Fibroblast of the aortic adventitia (primary cell): ENCODE measurements at places on chromosomes 1 and 21. TPM values are rescaled to one million over a fixed set of nuclear protein-coding genes. Genes with fewer than 3 reads are reported as not detected.

ADORA1 gene
- 0.72 and 6.5 TPM in 2 replicates for total RNA-seq

FAAP20 gene
- 18.5 and 23.2 TPM in 2 replicates for total RNA-seq

NUP210L gene
- total RNA-seq = 0.09 TPM in 1 of 2 replicates, not detected in the other

APCS gene
- not detected in 2 replicates for total RNA-seq

AADACL4 gene
- total RNA-seq = not detected in 2 replicates

OR2T4 gene
- not detected in 2 replicates for total RNA-seq

LRRC71 gene
- total RNA-seq = 0.09 TPM in 1 of 2 replicates, not detected in the other

DNA sequence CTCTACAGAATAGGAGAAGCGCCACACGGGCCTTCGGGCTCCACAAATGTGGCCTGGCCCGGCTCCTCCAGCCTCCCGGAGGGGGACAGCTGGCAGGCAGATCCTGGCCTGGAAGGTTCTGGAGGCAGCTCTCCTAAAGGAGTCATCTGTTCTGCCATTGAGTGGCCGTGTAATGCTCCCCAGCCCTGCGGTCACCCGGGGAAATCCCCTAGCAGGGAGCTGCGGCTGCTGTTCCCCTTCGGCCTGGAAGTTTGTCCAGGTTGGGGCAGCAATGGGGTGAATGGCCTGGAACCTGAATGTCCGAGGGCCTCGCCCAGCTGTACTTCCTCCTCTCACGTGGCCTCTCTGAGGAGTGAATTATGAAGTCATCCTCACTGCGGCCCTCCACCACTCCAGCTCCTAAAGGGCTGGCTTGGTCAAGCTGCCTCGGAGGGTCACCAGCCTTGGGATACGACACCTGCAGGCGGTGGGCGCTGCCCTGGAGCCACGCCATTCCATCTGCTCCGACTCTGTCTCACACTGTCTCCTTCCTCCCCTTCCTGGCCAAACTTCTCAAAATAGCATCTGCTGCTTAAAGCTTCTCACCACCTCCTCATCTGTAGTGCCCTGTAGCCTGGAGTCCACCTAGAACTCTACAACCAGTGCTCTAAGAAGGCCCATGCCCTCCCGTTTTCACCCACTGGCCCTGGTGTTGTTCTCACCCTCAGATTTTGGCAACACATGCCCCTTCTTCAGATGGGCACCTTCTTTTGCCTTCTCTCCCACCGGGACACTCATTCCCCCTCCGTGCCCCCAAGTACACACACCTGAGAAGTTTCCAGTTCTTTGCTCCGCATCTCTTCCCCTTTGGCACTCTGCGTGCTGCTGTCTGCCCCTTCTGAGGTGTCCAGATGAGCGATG is 54.4 kb upstream of the TMPRSS2 start:
- no peak for DNase-seq

GRCh38 chr1:23202263-23202749 is 15.0 kb downstream of the HTR1D start:
- DNase-seq = peak; percentile 40

- DNase-seq = peak; percentile 23
Measured at GRCh38 chr1:179206812-179207211, 22.7 kb downstream of the ABL2 start.

GRCh38 chr1:218323568-218324225 is 21.4 kb upstream of the TGFB2 start:
- DNase-seq = no peak

- no peak for DNase-seq
Measured at GRCh38 chr1:108880850-108881249, 4.1 kb downstream of the GPSM2 start.

- DNase-seq = peak; percentile 91
Measured at GRCh38 chr1:85360730-85361493, 84.5 kb upstream of the BCL10 start.

- DNase-seq = no peak
Measured at GRCh38 chr1:6235296-6235677, 477 bp downstream of the ICMT start.

GRCh38 chr1:77282187-77282865 is 507 bp downstream of the AK5 start:
- peak; percentile 32 for DNase-seq

DNA sequence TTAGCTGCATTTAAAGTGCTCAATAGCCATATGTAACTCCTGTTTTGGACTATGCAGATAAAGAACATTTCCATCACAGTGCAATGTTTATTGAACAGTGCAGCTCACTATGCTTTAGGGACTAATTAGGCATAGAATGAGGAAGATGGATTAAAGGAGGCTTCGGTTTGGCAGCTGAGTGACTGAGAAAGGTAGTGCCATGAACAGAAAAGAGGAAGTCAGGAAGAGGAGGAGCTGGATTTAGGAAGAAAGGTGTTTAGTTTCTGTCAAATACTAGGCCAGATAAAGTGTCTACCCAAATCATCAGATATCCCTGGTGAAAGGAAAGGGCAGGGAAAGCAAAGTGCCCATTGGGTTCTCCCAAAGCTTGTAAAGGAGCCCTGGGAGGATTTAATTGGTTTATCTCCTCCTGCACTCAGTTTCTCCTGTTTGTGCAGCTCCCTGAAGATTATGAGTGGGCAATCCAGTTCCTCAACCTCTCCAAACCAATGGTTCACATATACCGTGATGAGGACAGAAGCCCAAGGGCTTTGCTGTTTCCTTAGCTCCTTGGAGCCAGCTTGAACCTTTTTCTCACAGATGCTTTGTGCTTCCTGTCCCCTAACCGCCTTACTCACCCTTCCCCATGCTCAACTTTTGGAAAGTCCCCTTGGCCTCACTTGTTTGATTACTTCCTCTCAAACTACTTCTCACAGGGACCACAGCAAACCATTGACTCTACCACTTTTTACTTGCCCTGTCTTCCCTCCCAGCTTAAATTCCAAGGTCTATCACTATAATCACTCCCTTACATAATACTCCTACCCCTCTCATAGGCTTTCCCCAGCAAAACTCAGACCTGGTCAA is 3.5 kb upstream of the RAP1A start:
- DNase-seq = no peak

GRCh38 chr1:196034080-196034706 is 574.0 kb downstream of the KCNT2 start:
- DNase-seq = peak; percentile 0
